Astrocyte of the hippocampus (primary cell): ENCODE measurements at places on chromosomes 11 and 22.

- DNase-seq = no peak
Measured at GRCh38 chr11:103958475-103959215, 77.8 kb upstream of the DDI1 start.

DNA sequence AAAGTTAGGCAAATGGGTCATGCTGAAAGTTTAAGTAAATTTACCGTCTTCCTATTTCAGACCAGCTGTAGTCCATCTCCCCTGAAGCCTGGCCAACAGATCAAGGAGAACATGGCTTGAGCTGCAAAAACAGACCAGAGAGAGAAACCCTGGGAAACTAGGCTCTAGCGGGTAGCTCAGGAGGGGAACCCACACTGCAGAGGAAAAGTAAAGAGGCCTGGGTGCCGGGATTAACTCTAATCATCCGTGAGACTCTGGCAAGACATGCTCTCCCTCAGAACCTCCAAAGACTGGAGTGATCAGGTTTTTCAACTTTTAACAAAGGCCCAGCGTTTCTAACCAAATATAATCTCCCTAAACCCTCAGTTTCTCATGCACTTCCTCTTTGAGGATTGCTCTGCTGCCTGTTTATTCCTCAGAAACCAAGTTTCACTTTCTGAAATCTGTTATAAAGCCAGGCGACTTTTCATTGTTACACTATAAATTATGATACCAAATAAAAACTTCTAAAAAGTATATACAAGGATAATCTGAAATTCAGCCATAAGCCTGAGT, 67.5 kb downstream of the GAB2 start:
- DNase-seq = peak; percentile 53

DNA sequence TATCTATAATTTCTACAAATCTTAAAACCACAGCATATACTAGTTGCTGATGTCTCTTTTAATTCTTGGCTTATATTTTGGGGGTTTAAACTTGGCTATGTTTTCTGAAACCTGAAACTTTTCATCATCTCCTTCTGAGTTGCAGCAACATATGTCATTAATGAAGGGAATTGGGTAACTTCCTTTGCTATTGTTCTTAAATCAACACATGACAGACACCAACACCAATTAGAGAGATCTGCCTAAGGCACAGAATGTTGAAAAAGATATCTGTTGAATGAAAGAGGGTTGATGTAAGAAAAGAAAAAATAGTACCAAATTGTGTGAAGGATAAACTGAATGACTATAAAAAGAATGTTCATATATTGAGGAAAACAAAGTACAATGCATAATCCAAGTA, 10.3 kb upstream of the GAS2 start:
- DNase-seq = no peak

DNA sequence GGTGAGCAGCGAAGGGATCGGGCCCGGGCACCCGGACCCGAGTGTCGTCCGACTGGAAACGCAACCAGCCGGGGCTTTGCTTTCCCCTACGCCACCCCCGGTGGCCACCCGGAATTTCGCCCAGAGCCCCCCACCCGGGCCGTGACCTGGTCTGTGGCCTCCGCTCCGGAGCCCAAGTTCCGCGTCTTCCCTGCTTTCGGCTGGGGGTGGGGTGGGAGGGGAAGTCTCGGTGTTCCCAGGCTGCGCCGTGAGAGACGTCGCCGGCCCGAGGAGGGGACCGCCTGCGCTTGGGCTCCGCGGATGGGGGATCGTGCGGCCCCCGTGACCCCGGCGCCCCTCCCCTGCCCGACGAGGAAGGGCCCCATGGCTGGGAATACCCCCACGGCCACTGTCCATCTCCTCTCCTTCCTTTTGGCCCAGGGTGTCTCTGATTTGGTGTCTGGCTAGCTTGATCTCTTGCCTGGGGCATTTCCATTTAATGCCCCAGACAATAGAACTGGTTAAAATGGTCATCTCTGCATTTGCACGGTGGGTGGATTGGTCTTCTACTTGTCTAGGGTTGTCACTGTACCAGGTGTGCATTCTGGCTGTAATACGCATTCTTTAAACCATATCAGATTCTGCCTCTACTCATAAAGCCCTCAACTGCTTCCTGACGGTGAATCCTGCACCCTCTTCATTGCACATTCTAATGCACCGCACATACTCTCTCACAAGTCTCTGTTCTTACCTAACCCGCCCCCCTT, 789 bp downstream of the SIK2 start:
- peak; percentile 55 for DNase-seq

DNA sequence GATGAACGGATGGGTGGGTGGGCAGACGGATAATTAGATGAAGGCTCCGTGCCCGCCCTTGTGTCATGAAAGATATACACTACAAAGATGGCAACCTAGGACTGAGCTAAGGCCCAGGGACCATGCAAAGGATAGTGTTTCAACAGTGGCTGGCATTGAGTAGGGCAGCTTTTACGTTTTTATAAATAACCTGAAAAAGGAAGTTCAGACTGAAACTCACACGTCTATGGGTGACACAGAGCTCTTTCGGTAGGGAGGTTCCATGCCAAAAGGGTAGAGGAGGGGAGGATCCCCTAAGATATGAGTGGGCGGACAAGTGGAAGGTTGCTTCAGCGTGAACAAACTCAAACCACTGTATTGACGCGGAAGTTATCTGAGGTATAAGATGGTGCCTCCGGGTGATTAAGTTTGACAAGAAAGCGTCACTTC, 90.5 kb downstream of the UBASH3B start:
- DNase-seq = no peak

- DNase-seq = no peak
Measured at GRCh38 chr11:61726775-61727174, 25.7 kb upstream of the MYRF start.

- DNase-seq = no peak
Measured at GRCh38 chr22:46092670-46093410, 57.5 kb upstream of the PPARA start.

- DNase-seq = no peak
Measured at GRCh38 chr11:44920451-44920850, 30.2 kb downstream of the TP53I11 start.

GRCh38 chr11:64803846-64804345, 882 bp upstream of the MAP4K2 start:
- DNase-seq = no peak

DNA sequence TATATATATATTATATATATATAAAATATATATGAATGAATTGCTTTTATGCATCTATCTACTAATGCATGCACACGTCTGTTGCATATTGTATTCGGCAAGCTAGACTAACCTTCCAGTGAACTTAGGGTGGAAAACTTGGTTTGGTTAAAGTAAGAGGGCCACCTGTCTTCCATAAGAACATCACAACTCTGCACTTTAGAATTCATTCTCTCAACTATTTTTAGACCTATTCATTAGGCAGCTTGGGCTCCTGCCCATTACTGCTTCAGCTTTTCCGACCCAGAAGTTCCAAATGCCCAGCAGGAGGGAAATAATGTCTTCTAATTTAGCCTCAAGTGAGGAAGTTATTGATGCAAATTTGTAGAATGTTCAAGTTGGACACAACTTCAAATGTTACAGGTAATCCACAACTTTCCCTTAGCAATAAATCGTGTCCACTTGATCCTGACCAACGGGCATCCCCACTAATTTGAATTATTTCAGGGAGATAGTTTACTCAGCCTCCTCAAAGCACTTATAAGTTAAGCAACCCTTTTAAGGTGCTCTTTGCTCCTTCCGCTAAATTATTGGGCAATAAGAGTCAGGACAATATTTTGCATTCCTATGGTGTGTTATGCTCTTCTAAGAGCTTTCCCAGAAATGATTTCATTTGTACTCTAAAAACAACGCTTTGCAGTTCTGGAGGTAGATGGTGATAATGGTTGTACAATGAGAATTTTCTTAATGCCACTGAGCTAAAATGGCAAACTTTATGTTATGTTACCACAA, 132.3 kb downstream of the OPCML start:
- DNase-seq = peak; percentile 39

GRCh38 chr22:48720662-48721394, 1106.8 kb downstream of the BRD1 start:
- no peak for DNase-seq

GRCh38 chr11:129143335-129143734, 48.8 kb downstream of the ARHGAP32 start:
- DNase-seq = peak; percentile 100

GRCh38 chr11:70776914-70777532, 378.7 kb downstream of the CTTN start:
- no peak for DNase-seq
